ENCODE measurements at places on chromosomes 6 and 20.

DNA sequence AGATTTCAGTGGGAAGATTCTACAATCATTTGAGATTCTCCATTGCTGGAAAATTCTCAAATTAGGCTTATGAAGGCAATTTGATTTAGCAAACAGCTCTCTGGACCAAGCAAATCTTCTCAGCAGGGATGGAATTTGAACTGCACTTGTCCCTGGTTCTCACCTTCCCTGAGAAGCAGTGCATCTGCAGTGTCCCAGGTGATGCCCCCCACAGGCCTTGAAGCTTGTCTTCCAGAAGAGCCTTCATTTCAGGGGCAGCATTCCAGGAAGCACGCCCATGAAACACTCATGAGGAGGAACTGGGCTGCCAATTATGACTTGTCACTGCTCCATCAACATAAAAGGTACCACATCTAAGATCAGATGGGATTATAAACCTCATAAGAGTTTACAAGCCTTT lies 82.8 kb upstream of the HDAC2 start:
- DNase-seq: no peak

GRCh38 chr20:62327726-62328495 lies 25.1 kb downstream of the ADRM1 start:
- DNase-seq: no peak

DNA sequence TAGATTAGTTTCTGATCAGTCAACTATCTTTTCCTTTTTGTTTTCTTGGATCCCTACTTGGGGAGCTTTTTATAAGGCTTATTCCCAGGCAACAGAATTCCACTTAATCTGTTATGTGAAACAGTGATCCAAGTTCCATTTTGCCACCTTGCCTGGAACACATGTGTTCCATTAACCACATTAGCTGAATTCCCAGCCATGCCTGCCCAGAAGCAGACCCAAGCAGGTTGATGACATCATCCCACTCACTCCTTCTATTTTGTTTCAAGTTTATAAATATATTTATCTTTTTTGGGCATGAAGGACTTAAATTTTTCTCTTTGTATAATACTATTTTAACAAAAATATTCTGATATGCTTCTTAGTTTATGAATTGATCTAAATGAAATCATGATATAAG lies 587.4 kb downstream of the GRIK2 start:
- DNase-seq: no peak

GRCh38 chr20:2836035-2836434 lies 4.4 kb downstream of the PCED1A start:
- DNase-seq: peak; percentile 50

DNA sequence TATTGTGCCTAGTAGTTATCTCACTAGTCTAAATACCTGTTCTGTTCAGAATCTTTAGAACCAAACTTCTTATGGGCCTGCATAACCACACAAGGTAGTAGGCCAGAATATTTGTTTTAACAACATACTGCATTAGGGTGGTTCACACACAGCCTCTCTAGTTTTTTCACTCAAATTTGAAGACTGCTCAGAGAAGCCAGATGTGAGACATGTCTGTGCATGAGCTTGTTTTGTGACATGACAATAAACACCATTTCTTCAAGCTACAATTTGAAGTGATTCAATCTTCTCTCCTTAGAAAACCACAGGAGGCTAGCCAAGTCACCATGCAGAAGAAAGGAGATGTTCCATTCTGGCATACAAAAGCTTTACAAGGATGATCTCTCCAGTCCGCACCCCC lies 135.6 kb downstream of the MMS22L start:
- no peak for DNase-seq

- no peak for DNase-seq
Measured at GRCh38 chr20:52312132-52312729, 120.7 kb upstream of the ZFP64 start.

DNA sequence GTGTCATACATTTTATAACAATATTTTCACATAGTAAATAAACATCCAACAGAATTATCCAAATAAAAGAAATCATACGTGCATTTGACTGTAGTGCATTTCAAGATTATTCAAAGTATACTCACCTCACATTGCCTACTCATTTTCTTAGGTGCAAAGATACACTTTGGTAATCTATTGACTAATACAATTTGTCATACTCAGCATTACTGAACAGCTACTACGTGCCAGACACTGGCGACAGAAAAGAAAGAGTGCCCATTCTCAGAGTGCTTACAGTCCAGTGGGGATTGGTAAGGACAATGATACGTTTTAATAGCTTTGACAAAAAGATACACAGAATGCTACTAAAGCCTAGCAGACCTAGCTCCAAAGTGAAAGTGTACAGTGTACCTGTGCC lies 42.0 kb downstream of the FBXL4 start:
- DNase-seq: no peak

DNA sequence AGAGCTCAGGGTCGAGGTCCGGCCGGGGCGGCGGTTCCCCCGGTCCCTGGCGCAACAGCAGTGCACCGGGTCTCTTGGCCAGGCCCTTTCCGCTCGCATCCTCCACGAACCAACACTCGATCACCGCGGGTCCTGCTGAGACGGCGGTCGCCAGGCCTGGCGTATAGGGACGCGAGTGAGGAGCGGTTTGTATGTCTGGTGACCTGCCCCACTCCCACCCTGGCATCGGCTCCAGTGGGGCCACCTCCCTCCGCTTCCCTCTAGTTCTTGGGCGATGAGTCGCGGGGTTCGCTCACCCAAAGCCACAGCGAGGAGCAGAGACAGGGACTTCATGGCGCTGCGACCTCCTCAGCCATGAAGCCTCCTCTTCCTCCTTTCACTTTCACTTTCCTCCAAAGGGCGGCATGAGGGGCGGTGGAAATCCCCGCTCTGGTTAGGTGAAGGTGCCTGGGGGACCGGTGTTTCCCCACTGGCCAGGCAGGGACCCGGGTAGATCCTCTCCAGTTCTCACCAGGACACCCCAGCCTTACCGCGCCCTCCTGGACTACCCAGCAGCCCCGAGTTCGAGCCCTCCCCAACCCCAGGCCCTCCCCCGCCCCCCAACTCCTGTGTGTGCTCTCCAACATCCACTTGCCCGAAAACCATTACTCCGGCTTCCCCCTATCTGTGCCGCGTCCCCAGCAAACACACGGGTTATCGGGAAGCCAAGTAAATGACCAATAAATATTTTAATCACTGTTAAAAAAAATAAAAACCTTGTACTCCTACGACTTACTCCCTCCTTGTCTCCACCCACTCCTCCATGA lies at the start of gene TAPBP:
Gene TAPBP (minus strand): TSS at position 370 of the 806 bp plus-strand sequence. CDS start 37 bp downstream, at position 333.
- peak; percentile 87 for DNase-seq

DNA sequence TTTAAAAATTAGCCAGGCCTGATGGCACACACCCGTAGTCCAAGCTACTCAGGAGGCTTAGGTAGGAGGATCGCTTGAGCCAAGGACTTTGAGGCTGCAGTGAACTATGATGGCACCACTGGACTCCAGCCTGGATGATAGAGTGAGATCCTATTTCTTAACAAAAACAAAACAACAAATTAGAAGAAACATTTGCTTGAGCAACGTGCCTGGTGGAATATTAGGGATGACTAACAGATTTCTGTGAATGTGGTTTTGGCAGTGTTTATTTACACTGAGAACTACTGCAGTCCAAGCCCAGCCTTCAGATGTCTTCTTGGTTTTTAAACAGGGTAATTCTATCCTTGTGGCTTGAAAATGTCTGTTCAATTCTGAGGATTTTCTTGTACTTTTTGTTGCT lies 9.2 kb downstream of the PPP1R3G start:
- no peak for DNase-seq

- no peak for DNase-seq
Measured at GRCh38 chr20:59307270-59307669, 6.9 kb downstream of the EDN3 start.

DNA sequence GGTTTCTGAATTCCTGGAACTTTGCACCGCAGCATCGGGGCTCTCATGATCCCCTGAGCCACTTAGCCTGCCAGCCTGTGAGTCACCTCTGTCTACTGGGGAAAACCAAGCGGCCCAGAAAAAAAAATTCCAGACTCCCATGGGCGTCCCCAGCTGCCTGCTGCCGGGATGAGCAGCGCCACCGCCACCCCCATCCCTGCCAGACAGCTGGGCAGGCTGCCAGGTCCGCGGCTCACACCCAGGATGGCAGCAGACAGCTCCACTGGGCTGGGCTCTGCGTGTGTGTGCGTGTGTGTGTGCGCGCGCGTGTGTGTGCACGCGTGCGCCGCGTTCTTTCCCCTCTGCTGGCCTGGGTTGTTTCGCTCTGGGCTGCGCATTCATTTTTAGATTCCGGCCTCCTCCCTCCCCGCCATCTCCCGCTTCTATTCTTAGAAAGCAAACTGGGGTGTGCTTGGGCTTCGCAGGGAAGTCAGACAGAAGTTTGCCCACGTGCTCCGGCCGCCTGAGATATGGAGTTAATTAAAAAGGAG lies 38.9 kb upstream of the PMEPA1 start:
- peak; percentile 83 for DNase-seq

DNA sequence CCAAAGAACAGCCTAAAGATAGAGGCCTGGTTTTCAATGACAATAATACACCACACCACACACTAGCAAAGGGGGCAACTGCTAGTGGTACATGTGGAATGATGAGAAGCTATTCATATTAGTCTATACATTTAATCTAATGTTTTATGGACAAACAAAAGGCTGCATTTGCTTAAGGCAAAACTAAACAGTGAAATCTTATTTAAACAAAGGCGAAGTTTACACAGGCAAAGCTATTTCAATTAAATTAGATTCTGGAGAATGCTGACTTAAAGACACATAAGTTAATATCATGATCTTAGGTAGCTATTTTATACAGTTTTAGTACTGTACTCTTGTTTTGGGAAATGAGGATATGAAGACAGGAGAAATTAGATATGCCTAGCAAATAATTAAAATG lies 53.9 kb upstream of the SIM1 start:
- no peak for DNase-seq

- no peak for DNase-seq
Measured at GRCh38 chr6:159005436-159005835, 5.4 kb upstream of the RSPH3 start.

DNA sequence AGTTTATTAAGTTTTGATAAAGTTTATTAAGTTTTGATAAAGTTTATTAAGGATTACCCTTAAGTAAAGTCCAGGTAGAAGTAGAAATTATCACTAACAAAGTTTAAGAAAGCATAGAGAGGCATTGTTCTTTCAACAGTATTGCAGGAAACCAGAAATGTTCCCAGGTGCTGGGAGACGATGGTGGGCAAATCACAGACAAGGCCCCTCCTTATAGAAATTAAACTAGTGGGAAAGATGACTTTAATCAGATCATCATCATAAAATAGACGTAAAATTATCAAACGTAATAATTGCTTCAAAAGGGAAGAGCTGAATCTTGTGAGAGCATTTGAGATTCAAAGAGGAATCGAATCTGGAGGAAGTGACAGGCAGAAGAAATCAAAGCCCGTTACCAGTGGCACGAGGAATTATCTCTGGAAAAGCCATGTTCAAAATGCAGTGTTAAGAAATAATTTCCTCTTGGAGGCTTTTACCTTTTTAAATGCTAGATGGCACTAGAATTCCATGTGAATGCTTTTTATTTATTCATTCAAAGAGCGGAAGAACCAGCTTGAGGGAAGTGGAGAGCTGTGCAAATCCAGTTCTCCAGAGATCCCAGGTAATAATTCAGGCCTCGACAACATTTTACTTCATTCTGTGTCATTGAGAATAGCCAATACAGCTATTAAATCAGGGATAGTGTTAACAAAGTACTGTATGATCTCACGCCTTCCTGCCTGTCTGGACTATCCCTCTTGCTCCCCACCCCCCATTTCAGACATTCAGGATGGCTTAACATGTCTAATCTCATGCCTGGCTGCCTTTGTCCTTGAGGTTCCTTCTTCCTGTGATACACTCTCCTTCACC lies 1.0 kb upstream of the APMAP start:
- no peak for DNase-seq

- DNase-seq: no peak
Measured at GRCh38 chr6:84709121-84709520, 55.3 kb downstream of the TBX18 start.

DNA sequence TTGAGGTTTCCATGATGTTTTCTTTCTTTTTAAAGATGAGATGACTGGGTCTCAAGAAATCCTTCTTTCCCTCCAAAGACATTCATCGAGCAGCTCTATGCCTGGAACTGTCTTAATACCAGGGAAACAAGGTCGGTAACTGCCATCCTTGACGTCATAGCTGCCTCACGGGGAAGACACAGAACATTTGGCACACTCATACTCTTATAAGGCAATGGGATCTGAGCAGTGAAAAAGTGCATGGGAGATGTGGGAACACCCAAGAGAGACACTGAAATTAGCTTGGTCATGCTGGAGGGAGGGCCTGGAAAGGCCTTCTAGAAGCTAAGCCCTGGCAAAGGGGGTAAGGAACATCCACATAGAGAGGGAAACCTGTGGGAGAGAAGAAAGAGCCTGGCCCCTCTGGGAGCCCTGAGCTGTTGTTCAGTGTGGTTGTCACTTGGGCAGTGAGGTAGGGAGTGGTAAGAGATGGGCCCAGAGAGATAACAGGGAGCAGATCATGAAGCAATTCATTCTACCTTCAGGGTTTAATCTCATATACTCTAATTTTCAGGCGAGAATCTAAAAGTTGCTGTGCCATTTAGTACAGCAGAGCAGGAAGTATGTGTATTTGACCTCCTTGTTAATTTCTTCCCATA lies 30.8 kb downstream of the CLIC5 start:
- no peak for DNase-seq

- no peak for DNase-seq
Measured at GRCh38 chr6:155994086-155994485, 538.4 kb upstream of the NOX3 start.

DNA sequence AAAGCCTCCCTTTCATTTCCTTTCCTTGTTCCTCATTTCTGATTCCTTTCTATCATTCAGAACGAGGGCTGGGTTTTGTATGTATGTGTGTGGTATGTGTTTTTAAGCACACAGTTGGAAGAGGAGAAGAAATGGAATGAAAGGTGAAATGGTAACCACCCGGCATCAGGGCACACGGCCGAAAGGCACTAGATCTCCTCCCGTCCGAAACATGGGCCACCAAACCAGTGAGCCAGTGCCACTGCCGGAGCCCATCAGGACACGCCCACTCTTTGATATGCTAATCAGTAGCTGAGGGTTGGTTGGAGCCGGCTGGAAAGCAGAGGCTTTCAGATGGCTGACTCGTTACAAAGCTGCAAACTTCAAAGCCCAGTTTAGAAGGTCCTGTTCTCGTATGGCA lies 228.6 kb upstream of the JARID2 start:
- no peak for DNase-seq

DNA sequence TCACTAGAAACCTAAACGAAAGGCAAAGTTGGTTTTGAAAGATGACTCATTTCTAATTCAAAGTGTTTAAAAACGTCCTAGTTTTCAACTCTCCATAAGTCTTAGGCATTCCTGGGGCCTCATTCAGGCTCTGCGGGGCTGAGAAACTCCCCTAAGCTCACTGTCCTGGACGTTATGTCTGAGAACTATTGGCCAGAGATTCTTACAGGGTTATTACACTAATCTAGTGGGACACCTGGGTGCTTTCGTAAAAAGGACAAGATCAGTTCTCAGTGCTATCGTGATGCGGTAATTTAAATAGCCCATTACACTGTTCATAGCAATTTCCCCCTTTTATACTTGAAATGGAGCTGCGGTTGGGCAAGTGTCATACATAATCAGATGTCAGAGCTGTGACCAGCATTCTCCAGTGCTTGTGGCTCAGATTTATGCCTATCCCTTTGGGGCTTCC lies 280.9 kb downstream of the QKI start:
- no peak for DNase-seq

Data from suprapubic skin (tissue), 4 donors.